Tibial artery (tissue), 4 donors: ENCODE measurements at places on chromosomes 3 and 15.

DNA sequence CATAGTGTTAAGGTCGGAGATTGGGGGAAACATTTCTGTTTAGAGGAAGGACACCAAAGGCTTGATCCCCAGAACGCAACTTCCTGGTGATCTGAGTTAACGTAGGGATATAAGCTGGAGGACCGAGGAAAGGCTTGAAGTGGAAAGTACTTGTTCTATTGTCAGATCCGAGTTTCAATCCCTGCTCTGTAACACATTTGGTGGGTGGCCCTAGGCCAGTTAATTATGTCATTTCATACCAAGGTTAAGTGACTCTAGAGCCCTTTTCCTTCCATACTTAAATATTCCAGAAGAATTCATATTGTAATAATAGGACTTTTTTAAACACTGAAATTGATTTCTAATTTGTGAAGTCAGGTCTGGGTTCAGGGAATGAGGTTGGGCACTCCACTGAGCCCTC lies 80.9 kb downstream of the RPLP1 start:
- no peaks in the 10 kb centered on the region for H3K36me3 ChIP-seq
- no peaks in the 10 kb centered on the region for H3K27me3 ChIP-seq
- DNase-seq, result peak; percentile 0
- no peak overlapping the region for H3K27ac ChIP-seq

DNA sequence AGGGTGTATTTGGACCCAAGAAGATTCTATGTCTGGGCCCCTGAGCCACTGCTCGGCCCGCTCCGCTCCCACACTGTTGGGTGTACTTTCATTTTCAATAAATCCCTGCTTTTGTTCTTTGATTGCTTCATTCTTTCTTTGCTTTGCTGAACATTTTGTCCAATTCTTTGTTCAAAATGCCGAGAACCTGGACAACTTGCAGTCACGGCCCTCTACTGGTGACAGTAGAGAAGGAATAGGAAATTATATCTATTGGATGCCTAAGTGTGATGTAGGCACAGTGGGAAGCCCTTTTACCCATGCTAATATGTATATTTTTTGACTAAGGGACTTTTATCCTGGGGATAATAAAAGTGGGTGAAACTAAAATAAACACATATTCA lies 340.8 kb downstream of the LRRC3B start:
- no peaks in the 10 kb centered on the region for H3K36me3 ChIP-seq
- H3K27ac ChIP-seq, result no peak overlapping the region
- H3K4me1 ChIP-seq, result no peaks in the 10 kb centered on the region
- no peak for DNase-seq
- no peaks in the 10 kb centered on the region for H3K27me3 ChIP-seq

DNA sequence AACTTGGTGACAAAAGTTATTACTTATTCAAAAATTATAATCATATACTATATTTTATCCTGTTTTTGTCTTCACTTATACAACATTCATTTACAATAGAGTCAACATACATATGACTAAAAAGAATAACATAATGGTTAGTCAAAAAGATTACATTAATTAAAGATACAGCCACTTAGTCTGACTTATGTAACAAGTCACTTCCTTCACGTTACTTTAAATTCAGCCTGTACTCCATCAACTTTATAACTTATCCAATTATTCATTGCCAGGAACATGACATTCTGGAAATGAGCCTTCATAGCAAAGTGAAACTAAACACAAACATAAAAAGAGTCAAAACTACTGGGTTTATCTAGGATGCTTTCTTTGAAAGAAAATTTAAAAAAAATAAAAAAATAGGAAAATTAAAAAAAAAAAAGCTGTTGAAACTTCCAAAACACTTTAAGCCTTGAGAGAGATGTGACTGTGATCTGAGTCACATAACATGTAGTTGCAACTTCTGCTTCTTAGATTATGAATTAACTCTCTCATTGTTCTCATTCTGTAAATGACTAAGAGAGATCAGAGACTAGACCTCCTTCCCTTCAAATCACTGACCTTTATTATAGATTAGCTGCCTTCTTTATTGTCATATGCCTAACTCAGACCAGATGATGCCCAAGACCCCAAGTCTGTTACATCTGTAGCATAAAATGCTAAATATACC lies 107.8 kb downstream of the MYRIP start:
- H3K4me3 ChIP-seq, result no peak overlapping the region
- H3K27me3 ChIP-seq, result no peaks in the 10 kb centered on the region
- H3K27ac ChIP-seq, result no peak overlapping the region
- no peak for DNase-seq
- peaks cover 19% of the 10 kb centered on the region for H3K4me1 ChIP-seq

GRCh38 chr3:22118542-22118941 lies 367.5 kb upstream of the ZNF385D start:
- H3K27me3 ChIP-seq, result no peaks in the 10 kb centered on the region
- H3K4me3 ChIP-seq, result no peak overlapping the region
- no peak overlapping the region for H3K27ac ChIP-seq
- H3K36me3 ChIP-seq, result no peaks in the 10 kb centered on the region
- no peaks in the 10 kb centered on the region for H3K4me1 ChIP-seq

DNA sequence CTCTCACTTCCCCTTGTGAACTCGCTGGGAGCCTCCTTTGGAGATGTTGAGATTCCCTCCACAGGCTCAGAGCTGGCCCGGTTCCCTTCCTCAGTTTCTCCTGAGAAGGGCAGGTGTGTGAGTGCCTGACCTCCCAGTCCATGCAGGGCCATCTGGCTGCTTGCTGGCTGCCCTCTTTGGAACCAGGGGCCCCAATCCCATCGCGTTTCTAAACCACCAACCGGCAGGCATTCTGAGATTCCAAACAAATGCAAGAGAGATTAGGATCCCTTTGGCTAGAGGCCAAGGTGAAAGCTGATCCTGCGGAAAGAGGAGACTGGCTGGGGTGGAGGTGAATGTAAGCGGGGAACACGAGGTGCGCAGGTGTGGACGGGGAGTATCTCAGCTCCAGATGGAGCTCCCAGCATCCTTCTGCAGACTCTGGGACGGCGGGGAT lies 2.9 kb upstream of the PRRT3 start:
- H3K4me1 ChIP-seq, result peaks cover 11% of the 10 kb centered on the region
- no peak for DNase-seq
- H3K27me3 ChIP-seq, result no peaks in the 10 kb centered on the region
- H3K27ac ChIP-seq, result no peak overlapping the region

- H3K27me3 ChIP-seq, result no peaks in the 10 kb centered on the region
- H3K4me3 ChIP-seq, result no peak overlapping the region
- H3K36me3 ChIP-seq, result no peaks in the 10 kb centered on the region
- peak; percentile 72 for DNase-seq
- H3K4me1 ChIP-seq, result peaks cover 15% of the 10 kb centered on the region
Observed at GRCh38 chr15:95259513-95259912, 1028.2 kb downstream of the MCTP2 start.

DNA sequence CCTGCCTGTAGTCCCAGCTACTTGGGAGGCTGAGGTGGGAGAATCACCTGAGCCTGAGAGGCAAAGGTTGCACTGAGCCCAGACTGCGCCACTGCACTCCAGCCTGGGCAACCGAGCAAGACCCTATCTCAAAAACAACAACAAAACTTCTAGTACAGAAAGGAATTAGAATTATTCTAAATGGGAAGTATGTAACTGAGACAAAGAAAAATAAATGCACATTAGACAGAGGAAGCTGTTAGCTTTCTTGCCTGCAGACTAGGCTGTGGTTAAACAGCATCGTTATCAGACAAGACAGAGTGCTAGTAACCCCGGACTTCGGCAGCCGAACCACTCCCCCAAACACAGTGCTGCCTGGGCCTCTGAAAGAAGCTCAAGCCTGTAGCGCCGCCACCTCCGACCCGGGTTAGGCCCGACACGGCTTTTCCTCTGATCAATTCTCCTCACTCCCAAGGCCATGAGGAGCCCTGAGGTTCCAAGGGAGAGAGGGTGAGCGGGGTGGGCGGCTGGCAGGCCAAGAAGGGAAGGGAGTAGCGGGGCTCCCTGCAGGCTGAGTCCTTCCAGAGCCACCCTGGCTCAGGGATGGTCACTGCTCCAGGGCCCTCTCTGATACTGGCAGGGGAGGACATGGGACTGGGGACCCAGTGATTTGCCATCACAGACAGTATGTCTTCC lies 44.8 kb upstream of the MUC4 start:
- H3K36me3 ChIP-seq, result no peaks in the 10 kb centered on the region
- no peak overlapping the region for H3K4me3 ChIP-seq
- H3K27me3 ChIP-seq, result no peaks in the 10 kb centered on the region
- H3K4me1 ChIP-seq, result peaks cover 5% of the 10 kb centered on the region

- H3K27ac ChIP-seq, result peak overlapping the region; percentile 63
- no peak overlapping the region for H3K4me3 ChIP-seq
- no peak for DNase-seq
- H3K36me3 ChIP-seq, result no peaks in the 10 kb centered on the region
- H3K27me3 ChIP-seq, result no peaks in the 10 kb centered on the region
Observed at GRCh38 chr3:128825117-128825725, 54.2 kb upstream of the ACAD9 start.

DNA sequence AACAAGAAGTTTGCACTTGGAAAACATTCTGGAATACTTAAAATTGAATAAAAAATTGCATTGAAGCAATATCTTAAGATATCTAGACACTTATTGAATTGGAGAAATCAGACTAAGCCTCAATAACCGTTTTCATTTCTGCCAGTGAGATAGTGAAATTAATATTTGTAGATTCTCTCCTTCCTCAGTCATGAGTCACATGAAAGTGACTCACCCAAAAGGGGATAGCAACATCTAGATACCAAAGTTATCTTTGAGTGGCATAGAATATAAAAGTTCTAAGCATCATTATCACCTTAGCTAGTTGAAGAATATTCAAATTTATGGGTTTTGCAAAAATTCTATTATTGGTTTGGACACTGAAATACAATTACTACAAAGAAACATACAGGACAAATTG lies 614.8 kb upstream of the ZNF717 start:
- no peak overlapping the region for H3K27ac ChIP-seq
- no peak for DNase-seq
- no peaks in the 10 kb centered on the region for H3K4me1 ChIP-seq
- no peaks in the 10 kb centered on the region for H3K36me3 ChIP-seq
- no peak overlapping the region for H3K4me3 ChIP-seq

DNA sequence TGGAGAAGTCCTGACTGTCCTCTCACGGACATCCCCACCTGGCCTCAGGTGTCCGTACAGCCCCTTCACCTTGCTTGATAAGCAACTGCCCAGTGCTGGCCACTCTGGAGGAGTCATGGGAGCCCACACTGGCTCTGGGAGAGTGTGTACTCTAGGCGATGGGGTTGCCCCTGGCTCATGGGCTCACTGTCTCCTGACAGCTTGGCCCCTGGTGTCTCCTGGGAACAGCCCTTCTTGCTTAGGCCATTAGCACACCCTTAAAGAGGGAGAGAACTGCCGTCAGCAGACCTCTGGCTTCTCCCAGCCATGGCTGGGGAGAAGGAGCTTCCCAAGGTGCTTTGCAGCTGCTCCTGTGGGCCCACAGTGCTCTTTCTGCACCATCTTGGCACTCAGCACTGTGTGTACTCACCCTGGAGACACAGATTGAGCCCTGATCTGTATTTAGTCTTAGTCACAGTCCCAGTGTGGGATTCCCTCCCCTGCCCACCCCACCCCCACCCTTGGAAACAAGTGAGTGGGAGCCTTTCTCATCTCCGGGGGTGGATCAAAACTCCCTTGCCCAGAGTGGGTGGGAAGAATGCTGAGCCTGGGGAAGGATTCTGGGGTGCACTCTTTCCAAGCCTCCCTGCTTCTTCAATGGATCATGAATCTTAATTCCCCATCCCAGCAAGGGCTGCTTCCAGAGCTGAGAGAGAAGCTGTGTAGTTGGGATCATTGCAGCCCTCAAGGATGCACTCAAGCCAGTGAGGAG lies 83.5 kb upstream of the ADPGK start:
- no peaks in the 10 kb centered on the region for H3K36me3 ChIP-seq
- no peaks in the 10 kb centered on the region for H3K4me1 ChIP-seq
- no peaks in the 10 kb centered on the region for H3K27me3 ChIP-seq
- DNase-seq, result no peak

DNA sequence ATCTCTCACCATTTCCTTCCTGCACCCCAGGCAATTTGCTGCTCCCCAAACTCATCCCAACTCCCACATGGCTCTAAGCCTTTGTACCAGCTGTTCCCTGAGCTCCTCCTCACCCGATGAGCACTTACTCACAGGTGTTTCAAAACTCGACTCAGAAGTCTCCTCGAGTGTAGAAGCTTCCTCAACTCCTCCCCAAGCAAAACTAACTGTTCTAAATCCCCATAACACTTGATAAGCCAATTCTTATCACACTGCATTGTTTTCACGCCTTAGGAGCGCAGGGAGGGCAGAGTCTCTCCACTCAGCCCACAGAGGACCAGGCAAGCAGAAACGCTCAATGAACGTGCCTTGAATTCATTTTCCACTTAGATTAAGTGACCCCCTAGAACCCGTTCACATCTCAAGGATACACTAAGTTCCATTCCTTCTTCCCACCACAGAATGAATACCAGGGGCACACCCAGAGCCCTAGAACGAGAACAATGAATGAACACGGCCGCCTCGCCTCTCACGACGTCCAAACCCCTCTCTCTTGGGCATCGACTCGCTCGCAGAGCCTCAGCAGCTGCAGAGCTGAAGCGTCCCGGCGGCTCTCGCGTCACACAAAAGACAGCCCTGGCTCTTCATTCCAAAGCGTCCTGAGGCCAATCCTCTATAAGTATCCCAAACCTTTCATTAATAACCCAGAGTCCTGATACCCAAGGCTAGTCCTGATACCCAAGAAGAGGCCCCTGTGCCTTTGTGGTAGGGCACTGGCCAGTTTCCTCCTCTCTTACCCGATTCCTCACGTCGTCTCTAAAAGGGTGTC lies 1.1 kb downstream of the RAF1 start:
- H3K4me1 ChIP-seq, result peaks cover 48% of the 10 kb centered on the region
- peak overlapping the region; percentile 100 for H3K27ac ChIP-seq
- H3K4me3 ChIP-seq, result peak overlapping the region; percentile 92
- no peak for DNase-seq

DNA sequence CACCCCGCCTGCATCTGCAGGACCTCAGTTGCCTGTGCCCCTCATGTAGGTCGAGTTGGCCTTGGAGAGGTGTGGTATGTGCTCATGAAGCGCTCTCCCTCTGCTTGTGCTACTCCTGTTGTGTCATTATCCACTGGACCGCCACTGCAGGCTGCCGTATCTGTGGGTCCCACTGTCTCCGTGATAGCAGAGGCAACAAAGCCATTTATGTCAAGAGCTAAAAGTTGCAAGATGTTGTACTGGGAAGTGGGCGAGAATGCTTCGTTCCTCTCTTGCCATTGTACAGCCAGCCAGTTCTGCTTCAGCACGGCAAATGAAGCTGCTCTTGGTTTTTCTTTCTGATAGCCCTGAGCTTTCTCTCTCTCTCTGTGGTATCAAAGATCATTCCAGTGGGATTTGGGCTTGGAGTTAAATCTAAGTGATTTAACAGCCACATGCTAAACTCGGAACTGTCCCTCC lies 89.0 kb downstream of the TMEM212 start:
- no peaks in the 10 kb centered on the region for H3K36me3 ChIP-seq
- no peaks in the 10 kb centered on the region for H3K4me1 ChIP-seq
- DNase-seq, result no peak

DNA sequence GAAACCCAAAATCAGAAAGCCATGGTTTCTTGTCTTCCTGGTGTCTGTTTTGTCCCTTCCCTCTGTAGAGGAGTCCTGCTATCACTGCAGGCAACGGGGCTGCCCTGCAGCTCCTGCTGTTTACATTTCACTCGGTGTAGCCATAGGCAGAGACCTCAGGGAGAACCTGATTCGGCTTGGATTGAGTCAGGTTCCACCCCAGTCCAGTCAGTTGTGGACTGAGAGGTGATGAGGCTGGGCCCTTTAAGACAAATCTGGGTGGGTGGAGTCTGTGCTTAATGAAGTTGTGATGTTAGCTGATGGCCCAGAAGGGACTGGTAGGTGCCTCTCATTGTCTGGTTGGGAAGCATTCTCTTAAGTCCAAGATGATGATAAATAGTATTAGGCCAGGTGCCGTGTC lies 35.7 kb downstream of the FLNB start:
- H3K27me3 ChIP-seq, result no peaks in the 10 kb centered on the region
- H3K4me1 ChIP-seq, result peaks cover 69% of the 10 kb centered on the region
- DNase-seq, result no peak
- H3K36me3 ChIP-seq, result no peaks in the 10 kb centered on the region
- H3K4me3 ChIP-seq, result no peak overlapping the region
- peak overlapping the region; percentile 56 for H3K27ac ChIP-seq
